Suprapubic skin (tissue), 4 donors: ENCODE measurements at places on chromosomes 4 and X.
A peak's percentile ranks its signal among the peaks of the same experiment; 100 is the strongest.

- H3K4me1 ChIP-seq, result no peaks in the 10 kb centered on the region
- H3K36me3 ChIP-seq, result no peaks in the 10 kb centered on the region
- H3K4me3 ChIP-seq, result no peak overlapping the region
- no peak overlapping the region for H3K27ac ChIP-seq
Measured at GRCh38 chr4:61590881-61591280, 390.8 kb downstream of the ADGRL3 start.

DNA sequence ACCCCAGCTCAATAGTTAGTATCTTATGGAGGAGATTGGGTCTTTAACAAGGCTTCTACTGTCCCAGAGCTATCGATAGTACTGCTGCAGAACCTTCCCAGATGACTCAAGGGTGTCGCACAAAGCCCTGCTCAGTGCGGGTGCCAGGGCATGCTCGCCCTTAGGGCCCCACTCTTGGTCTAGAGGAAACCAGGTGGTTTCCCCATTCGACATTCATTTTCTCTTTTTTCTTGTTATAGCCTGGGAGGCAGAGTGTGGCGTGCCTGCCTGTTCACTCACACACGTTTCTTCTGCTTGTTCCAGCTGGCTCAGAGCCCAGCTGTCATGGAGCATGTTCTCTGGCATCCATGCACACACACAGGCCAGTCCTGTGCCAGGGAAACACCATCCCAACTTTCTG, 144.5 kb downstream of the SMIM20 start:
- H3K36me3 ChIP-seq, result no peaks in the 10 kb centered on the region
- peaks cover 18% of the 10 kb centered on the region for H3K4me1 ChIP-seq
- H3K27ac ChIP-seq, result no peak overlapping the region
- H3K4me3 ChIP-seq, result no peak overlapping the region
- no peak for DNase-seq

DNA sequence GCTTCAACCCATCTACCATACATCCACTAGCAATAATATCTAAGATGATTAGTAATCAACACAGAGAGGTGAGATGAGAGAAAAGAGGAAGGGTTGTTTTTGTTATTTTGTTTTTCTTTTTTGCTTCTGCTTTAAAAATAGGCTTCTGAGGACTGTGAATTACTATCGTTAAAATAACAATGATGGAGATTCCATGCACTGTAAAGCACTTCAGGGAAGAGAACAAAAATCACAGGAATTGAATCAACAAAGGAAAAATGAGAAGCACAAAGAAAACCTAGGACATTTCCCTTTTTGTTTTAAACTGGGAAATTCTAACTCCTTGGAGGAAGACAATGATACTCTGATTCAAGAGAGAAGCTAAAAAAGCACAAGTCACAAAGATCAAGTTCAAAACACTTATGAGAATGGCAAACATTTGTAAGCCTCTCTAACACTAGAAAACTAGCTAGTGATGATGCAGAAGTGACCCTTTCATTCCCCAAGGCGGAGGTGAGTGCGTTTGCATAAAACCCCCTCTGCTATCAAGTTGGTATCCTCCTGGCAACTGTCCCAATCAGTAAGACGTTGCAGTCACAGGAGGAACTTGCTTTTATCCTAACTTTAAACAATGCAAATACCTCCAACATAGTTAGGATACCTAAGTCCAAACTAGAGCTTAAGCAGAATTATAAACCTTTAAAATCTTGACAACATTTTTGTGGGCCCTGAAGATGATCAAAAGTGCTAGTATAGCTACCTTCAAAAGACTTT, 308.5 kb downstream of the CAMK2D start:
- no peak for DNase-seq
- H3K4me1 ChIP-seq, result peaks cover 22% of the 10 kb centered on the region
- no peak overlapping the region for H3K27ac ChIP-seq
- no peaks in the 10 kb centered on the region for H3K27me3 ChIP-seq
- peaks cover 22% of the 10 kb centered on the region for H3K36me3 ChIP-seq
- H3K4me3 ChIP-seq, result no peak overlapping the region

DNA sequence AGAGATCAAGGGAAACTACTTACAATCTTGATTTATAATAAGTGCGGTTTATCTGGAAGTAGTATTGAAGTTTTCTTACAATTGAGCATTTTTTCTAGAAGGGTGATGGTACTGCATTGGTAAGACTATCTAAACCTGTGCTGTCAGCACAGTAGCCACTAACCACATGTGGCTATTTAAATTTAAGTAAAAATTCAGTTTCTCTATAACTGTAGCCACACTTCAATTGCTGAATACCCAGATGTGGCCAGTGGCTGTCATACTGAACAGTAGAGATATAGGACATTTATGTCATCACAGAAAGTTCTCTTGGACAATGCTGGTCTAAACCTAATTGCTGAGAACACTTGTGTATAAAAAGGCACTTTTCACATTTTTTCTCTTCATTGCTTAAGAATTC, 222.7 kb downstream of the CBR4 start:
- no peaks in the 10 kb centered on the region for H3K36me3 ChIP-seq
- H3K4me1 ChIP-seq, result peaks cover 11% of the 10 kb centered on the region
- H3K4me3 ChIP-seq, result no peak overlapping the region
- DNase-seq, result no peak

GRCh38 chr4:78766650-78767049, 9.5 kb upstream of the BMP2K start:
- peaks cover 10% of the 10 kb centered on the region for H3K4me1 ChIP-seq

- no peaks in the 10 kb centered on the region for H3K36me3 ChIP-seq
- peak overlapping the region; percentile 32 for H3K4me3 ChIP-seq
- no peaks in the 10 kb centered on the region for H3K27me3 ChIP-seq
- DNase-seq, result peak; percentile 92
Measured at GRCh38 chr4:6953751-6954380, 44.2 kb downstream of the TBC1D14 start.

DNA sequence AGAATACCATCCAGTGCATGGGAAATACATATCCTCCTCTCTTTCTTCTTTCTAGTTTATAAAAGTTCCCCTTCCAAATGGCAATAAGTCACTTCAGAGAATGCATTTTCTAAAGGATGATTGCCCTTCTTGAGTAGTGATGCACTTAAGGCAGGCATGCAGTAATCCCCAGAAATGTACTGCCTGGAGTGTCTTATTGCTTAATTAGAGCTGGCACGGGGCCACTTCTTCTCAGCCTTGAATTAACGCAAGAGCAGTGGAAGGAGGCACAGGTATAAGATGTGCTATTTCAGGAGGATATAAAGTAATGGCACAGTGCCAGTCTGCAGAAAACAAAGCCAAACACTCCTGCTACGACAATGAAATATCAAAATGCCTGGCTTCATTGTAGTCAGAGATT, 371.4 kb upstream of the FAM241A start:
- no peak overlapping the region for H3K4me3 ChIP-seq
- H3K4me1 ChIP-seq, result no peaks in the 10 kb centered on the region
- no peak for DNase-seq
- no peak overlapping the region for H3K27ac ChIP-seq
- no peaks in the 10 kb centered on the region for H3K27me3 ChIP-seq

DNA sequence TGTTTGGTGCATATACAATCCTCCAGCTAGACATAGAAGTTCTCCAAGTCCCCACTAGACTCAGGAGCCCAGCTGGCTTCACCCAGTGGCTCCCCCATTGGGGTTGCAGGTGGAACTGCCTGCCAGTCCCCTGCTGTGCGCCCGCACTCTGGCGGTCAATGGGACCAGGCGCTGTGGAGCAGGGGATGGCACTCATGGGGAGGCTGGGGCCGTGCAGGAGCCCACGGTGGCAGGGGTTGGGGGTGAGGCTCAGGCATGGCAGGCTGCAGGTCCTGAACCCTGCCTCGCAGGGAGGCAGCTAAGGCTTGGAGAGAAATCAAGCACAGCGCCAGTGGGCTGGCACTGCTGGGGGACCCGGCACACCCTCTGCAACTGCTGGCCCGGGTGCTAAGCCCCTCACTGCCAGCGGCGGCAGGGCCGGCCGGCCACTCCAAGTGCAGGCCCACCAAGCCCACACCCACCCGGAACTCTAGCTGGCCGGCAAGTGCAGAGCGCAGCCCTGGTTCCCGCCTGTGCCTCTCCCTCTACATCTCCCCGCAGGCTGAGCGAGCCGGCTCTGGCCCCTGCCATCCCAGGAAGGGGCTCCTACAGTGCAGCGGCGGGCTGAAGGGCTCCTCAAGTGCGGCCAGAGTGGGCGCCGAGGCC, 12.7 kb upstream of the TMPRSS11D start:
- H3K4me1 ChIP-seq, result no peaks in the 10 kb centered on the region
- no peaks in the 10 kb centered on the region for H3K27me3 ChIP-seq
- DNase-seq, result no peak
- no peak overlapping the region for H3K27ac ChIP-seq
- no peak overlapping the region for H3K4me3 ChIP-seq
- H3K36me3 ChIP-seq, result no peaks in the 10 kb centered on the region

DNA sequence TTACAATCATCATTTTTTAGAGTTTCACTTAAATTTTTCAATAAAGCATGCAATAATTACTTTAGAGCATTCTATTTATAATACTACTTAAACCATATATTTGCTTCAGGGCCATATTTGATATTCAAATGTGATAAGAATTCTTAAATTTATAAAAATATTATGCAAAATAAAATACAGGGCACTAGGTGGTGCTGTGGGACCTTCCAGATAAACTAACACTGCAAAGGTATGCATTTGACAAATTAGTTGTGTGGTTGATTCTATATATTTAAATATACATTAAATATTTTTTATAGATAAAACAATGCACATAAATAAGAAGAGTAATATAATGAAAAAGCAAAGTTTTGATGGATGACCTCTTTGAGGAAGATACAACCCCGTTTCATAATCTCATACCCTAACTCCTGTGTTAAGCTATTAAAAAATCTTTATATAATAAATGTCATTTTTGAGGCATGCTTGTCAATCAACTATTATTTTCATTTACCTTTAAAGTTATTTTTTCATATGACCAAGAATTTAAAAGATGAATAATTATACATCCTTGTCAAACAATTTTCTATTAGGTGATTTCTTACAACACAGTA, 128.4 kb downstream of the REELD1 start:
- no peaks in the 10 kb centered on the region for H3K27me3 ChIP-seq
- H3K36me3 ChIP-seq, result no peaks in the 10 kb centered on the region
- DNase-seq, result no peak
- H3K4me1 ChIP-seq, result no peaks in the 10 kb centered on the region

GRCh38 chrX:72025236-72025770, 106.4 kb downstream of the RTL5 start:
- no peak overlapping the region for H3K27ac ChIP-seq
- peaks cover 3% of the 10 kb centered on the region for H3K4me1 ChIP-seq
- no peak overlapping the region for H3K4me3 ChIP-seq

GRCh38 chr4:7328913-7329638, 105.7 kb downstream of the PSAPL1 start:
- H3K4me1 ChIP-seq, result peaks cover 8% of the 10 kb centered on the region
- peaks cover 4% of the 10 kb centered on the region for H3K27me3 ChIP-seq
- H3K36me3 ChIP-seq, result no peaks in the 10 kb centered on the region
- H3K27ac ChIP-seq, result no peak overlapping the region

DNA sequence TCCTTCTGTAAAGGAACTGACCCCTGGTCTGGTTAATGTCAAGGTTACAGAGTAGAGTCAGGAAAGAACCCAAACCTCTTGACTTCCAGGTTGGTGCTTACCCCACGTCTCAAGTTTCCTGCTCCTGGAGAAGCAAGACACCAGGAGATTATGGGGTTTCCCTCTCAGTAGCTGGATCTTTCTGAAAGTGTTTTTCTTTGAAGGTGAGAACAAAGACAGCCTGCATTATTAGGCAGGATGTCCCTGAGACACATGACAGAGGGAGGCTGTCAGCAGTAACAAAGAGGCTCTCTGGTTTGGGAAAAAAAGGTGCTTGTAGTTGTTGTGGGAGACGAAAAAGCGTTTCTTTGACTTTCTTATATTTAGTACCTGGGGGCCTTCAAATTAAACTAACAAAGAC, 44.7 kb upstream of the IGFBP7 start:
- H3K4me1 ChIP-seq, result no peaks in the 10 kb centered on the region
- no peak overlapping the region for H3K4me3 ChIP-seq
- DNase-seq, result no peak
- no peak overlapping the region for H3K27ac ChIP-seq
- H3K27me3 ChIP-seq, result peaks cover 2% of the 10 kb centered on the region

DNA sequence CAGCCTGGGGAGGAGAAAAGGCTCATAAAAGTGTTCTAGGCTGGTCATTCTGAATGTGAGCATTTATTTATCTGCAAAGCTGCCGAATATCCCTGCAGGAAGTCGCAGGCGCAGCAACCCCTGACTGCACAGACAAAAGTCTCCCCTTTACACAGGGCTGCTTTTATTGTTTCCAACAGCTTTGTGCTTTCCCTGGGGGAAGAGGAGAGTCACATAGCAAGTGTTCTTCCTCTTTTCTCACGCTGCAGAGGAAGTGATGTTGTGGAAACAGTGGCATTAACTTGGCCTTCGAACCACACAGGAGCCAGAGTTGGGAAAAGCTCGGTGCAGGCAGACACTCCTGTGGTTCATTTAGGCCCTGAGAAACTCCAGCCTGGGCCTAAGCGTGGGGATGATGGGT, 81.5 kb upstream of the BCOR start:
- no peaks in the 10 kb centered on the region for H3K36me3 ChIP-seq
- H3K4me3 ChIP-seq, result no peak overlapping the region
- H3K27ac ChIP-seq, result no peak overlapping the region

DNA sequence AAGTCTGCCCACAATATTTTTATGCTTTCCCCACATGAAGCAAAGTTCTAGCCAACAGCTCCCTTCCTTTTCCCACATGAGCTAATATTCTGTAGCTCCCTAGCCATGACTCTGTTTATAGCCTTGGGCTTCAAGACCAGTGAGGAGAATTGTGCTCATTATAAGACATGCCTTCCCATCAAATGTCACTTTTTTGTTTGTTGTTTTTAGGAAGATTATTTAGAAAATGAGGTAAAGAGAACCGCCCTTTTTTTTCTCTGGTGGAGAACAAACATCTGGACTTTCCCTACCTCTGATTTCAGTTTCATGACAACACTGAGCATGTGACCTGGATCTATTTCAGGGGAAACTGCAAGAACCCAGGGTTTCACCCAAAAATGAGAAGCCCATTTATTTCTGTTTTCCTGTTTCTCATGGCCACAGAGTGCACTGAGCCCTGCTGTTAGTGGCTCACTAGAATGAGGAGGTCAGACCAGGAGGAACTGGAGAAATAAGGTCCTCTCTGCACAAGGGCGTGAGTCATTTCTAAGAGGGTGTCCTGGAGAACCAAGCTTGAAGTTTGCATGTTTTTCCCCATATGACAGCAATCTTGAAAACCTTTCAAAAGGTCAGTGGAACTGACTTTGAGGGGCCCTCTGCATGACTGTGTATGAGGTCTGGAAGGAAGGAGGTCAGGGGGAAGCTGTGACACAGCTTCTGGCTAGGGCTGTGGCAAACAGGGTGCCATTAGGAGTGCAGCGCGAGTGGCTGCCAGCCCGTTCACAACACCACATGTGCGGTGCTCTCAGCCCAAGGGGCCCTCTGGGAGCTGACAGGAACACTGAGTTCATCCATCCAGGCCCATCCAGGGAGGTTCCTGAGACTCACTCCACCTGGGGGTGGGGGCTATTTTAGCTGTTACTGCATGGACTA, 55.2 kb downstream of the CHST7 start:
- no peak overlapping the region for H3K4me3 ChIP-seq
- H3K4me1 ChIP-seq, result peaks cover 22% of the 10 kb centered on the region
- H3K27ac ChIP-seq, result peak overlapping the region; percentile 68
- DNase-seq, result peak; percentile 82
- H3K36me3 ChIP-seq, result no peaks in the 10 kb centered on the region

GRCh38 chr4:55546756-55547465, at the start of gene CLOCK:
Gene CLOCK, minus strand, starts transcription at chr4:55546909. Its CDS starts 64,124 bp downstream, at chr4:55482785.
- peak; percentile 92 for DNase-seq
- no peaks in the 10 kb centered on the region for H3K27me3 ChIP-seq
- peak within 1 kb of the TSS; percentile 96 for H3K27ac ChIP-seq
- H3K4me3 ChIP-seq, result peak within 1 kb of the TSS; percentile 90
- peaks cover 16% of the 10 kb centered on the region for H3K4me1 ChIP-seq
